Stimulated activated CD4-positive, alpha-beta T cell treated with anti-CD3 and anti-CD28 coated beads, TNF-alpha, amount 100 ng/mL, for 24 hours (primary cell): ENCODE measurements at places on chromosomes 5 and 9.
A peak's percentile ranks its signal among the peaks of the same experiment; 100 is the strongest.

- no peak for DNase-seq
Observed at GRCh38 chr9:124506433-124506832, 766 bp downstream of the NR5A1 start.

DNA sequence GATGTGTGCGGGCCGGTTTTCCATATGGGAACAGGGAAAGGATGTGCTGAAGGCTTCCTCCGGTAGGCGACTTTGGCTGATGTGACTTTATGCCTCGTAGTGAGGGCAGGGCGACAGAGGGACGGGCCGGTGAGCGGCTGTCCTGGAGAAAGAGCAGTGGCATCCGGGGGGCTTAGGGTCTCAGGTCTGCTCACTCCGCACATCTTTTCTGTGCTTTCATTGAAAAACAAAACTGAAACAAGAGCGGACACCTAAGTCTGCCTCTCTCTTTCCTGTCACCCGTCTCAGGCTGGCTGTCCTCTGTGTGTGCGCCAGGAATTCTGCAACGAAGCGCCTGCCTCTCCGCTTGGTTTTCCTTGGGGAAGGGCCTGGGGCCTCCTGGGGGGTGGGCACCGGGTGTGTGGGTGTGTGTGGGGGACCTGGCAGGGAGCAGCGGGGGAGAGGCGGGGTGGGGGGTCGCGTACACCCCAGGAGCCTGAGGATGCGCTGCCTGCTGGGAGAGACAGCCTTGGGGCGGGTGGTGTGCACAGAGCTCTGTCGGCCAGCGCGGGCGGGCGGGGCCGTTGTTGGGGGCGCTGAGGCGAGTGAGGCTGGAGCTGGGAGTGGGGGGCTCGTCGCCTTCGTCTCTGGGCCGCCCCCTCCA is 580 bp upstream of the PRRX2 start:
- no peak for DNase-seq

GRCh38 chr5:164475339-164475977 is 970.0 kb downstream of the MAT2B start:
- no peak for DNase-seq

GRCh38 chr9:35488021-35488420 is 1.9 kb upstream of the RUSC2 start:
- DNase-seq, result no peak

- no peak for DNase-seq
Observed at GRCh38 chr5:95780597-95780996, 41.9 kb downstream of the GLRX start.

- no peak for DNase-seq
Observed at GRCh38 chr9:133916159-133916541, 76.0 kb downstream of the VAV2 start.

GRCh38 chr5:78985116-78985724 is at the start of gene ARSB:
Gene ARSB (minus strand): TSS chr5:78985310. CDS start chr5:78985248, 62 bp downstream.
- peak; percentile 20 for DNase-seq

- no peak for DNase-seq
Observed at GRCh38 chr5:31887556-31887955, 248.6 kb downstream of the PDZD2 start.

DNA sequence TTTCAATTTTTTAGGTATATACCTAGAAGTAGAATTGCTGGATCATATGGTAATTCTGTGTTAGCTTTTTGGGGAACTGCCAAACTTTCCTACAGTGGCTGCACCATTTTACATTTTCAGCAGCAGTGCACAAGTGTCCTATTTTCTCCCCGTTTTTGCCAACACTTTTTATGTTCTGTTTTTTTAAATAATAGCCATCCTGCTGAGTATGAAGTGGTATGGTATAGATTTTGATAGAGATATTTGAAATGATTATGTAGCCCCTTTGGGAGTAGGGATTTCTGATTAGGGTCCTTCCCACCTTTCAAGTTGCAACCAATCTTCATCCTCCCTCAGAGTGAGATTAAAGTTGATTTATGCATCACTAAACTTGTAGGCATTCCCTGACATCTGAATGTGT is 76.5 kb downstream of the ARHGEF28 start:
- no peak for DNase-seq

DNA sequence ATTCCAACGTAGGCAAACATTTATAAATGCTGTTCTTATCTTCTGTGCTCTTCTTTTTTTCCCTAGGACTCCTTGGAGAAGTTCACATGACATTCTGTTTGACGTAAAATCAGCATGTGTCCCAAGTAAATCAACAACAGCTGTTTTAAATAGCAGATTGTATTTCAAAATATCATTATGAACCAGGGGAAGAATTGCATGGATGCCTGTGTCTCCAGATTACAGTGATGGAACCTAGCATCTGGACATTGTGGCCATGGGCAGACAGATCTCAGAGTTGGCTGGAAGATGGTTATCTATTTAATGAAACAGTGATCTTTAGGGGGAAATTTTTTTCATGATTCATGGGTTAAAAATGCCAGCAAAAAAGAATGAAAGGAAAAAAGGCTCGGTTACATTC is 222.0 kb downstream of the MAN2A1 start:
- DNase-seq, result no peak

DNA sequence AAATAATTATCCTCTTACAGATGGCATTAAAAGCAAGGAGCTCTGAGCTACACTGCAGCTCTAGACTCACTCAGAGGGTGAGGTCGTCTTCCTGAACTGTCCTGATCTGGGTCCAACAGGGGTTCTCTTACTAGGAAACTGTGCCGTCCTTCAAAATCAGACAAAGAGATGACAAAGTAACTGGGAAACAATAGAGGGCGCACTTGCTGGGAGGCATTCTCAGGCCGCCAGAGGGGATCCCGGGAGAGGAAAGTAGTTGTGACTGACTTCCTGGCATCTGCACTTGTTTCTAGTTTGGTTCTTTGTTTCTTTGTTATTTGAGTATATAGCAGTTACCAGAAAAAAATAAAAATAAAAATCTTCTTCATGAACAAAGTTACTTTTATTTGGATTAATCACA is 142.9 kb upstream of the MSX2 start:
- no peak for DNase-seq

- DNase-seq, result no peak
Observed at GRCh38 chr5:167152561-167152960, 1138.9 kb upstream of the WWC1 start.

GRCh38 chr9:125810161-125810560 is 63.0 kb downstream of the PBX3 start:
- no peak for DNase-seq

DNA sequence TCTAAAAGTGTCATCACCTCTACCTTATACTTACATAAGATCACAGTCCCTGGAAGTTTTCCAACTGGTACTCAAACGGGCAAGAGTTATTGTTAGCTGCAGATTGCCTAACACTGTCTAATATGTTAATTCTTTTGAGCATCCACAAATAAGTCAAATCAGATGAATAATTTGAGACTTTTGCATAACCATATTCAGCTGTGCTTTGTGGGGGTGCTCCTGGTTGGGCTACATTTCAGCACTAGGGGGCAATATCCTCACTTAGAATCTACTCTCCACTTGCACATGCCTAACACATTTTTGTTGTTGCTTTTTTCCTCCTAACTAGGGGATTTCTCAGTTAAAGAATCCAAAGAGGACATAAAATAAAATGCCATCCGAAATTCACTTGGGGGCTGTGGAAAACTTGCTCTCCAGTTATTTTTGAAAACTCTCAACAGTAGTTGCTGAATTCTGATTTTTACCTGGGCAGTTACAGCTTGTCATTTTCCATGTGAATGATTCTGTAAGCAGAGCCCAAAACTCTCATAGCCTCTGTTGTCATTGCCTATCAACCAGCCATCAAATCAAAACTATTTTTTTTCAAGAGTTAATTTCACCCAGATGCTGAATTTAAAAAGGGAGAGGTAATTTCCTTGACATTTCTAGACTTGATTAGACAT is 71.5 kb downstream of the TRIM36 start:
- DNase-seq, result no peak
